ENCODE measurements at places on chromosomes 1 and 21. TPM values are rescaled to one million over a fixed set of nuclear protein-coding genes. Genes with fewer than 3 reads are reported as not detected.

GRCh38 chr1:26175346-26175745, 1.9 kb upstream of the CNKSR1 start:
- DNase-seq: no peak

- DNase-seq: no peak
Measured at GRCh38 chr1:54336116-54336515, 70.1 kb downstream of the SSBP3 start.

DNA sequence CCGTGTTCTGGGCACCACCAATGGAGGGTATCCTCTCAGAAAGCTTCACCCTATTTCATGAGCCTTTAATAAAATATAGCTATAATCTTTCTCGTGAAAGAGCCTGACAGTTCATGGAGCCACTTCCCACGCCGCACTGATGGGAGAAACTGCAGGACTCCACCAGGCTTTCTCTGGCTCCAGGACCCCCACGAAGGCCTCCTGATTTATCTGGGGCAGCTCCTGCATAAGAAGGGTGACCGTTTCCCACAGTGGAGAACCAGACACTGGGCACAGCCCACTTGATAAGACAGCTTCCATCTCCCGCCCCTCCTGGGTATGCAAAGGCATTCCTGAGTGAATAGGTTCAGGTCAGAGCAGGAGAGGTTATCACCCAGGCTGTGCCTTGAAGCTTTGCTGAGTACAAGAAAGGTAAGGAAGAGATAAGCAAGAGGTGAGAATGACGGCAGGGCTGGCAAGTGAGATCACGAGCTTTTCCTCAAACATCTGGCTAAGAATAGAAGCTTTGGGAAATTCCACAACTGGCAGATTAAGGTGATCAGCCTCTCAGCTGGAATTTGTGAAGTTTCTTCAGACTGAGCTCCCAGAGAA, 499.8 kb downstream of the KIF26B start:
- DNase-seq: no peak

GRCh38 chr1:52558941-52559340, 6.0 kb upstream of the TUT4 start:
- no peak for DNase-seq

DNA sequence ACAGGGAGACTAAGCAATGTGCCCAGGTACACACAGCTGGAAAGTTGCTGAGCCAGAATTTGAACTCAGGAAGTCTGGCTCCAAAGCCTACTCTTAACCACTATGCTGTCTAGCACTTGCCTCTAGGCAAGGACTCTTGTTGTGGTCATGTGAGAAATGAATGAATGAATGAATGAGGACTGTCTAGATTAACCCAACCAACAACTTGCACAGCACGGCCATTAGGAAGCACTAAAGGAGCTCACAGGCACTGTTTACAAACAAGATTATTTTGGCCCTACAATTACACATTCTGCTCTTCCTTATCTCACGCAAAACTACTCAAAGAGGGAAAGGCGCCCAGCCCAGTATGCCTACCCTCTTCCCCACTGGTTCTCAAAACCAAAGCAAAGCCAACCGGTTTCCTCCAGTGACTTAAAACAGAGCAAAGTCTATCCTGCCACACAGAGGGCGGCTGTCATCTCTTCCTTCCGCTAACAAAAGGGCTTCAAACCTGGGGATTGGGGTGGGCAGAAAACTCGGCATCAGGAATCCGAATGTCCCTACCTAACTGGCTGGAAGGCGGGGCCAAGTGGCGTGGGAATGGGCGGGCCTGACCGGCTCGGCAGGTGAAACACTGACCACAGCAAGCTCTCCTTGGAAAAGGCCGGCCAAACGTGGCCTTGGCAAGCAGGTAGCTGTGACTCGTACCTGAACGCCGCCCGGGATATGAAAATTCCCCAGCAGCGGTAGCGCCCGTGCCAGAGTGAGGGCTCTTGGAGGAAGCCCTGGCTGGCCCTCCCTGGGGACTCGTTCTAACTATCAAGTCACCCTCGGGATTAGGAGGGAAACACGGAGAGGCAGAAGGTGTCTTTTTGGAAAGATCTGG, 948 bp downstream of the STK40 start:
- no peak for DNase-seq

GRCh38 chr1:220786057-220786336, 716 bp upstream of the MTARC1 start:
- DNase-seq: no peak

GRCh38 chr1:2224631-2225428, 3.3 kb upstream of the SKI start:
- DNase-seq: no peak

GRCh38 chr1:111283838-111284237, 6.8 kb upstream of the CHIA start:
- DNase-seq: no peak

DNA sequence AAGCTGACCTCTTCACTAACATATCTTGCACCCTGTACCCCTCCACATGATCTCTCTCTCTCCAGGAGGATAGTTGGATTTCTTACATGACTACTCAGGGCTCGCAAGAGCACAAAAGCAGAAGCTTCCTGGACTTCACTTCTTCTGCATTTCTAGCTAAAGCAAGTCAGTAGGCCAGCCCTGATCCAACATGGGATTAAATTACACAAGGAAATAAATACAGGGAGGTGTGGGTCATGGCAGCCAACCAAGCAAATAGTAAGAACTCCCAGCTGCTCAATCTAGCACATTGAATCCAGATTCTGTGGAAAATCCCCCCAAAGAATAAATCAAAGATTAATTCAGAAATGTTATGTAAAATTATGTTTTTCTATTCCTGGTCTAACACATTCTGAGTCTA, 33.3 kb downstream of the KLHDC7A start:
- DNase-seq: no peak

DNA sequence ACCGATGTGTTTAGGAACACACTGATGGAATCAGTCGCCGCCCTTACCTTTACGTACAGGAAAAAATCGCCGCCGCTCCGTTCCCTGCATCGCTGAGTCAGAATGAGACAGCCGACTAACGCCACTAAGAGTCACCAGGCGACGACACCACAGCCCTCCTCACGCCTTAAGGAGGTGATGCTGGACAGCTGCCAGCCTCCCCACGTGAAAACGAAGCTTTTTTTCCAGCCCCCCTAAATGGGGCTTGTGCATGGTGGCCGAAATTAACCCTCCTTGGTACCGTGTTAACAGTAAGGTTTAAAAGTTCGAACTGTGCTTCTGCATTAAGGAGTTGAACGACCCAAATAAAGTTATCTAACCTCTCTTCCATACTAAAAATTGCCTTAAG, 511 bp downstream of the DNTTIP2 start:
- no peak for DNase-seq

- no peak for DNase-seq
Measured at GRCh38 chr1:77383236-77383635, 101.4 kb downstream of the AK5 start.

DNA sequence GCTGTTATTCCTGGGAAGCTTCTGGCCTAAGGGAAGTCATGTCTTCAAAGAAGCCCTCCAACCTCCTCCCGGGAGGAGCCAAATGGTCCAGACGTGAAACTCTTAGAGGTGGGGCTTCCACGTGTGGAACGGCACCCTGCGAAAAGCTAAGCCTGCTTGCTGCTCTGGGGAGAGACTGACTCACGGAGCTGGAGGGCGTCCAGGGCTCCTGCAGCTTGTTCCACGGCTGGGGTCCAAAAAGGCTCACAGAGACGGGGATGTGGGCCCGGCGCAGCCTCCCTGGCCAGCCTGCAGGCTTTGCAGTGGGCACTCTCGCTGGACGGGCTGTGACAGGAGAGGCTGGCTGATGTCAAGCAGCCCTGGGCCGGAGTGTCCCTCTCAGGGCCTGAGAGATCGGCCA, 105.1 kb downstream of the COLGALT2 start:
- no peak for DNase-seq

- no peak for DNase-seq
Measured at GRCh38 chr1:178241057-178241456, 147.2 kb downstream of the RASAL2 start.

DNA sequence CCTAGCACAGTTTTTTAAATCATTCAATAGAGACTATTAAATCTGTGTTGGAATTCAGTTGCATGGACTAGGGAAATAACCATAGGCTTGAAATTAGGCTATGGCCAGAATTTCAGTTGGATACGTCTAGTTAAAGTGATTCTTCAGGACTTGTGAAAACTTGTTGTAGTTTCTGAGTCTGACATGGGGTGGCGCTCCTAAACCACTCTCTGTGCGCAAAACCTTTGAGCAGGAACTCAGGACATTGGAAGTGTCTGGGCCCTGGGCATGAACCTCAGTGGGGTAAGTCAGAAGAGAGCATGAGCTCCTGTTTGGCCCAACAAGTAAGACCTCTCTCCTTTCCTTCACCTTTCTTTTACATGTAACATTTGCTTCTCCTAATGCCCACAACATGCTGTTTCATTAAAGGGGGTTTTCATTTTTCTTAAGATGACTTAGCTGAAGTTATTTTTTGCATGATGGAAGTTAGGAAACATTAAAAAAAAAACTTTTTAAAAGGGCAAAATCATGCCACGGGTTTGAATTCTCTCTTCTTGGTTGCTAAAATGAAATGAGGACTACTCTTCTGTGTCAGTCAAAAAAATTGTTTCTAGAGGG, 17.1 kb upstream of the CCDC190 start:
- no peak for DNase-seq

DNA sequence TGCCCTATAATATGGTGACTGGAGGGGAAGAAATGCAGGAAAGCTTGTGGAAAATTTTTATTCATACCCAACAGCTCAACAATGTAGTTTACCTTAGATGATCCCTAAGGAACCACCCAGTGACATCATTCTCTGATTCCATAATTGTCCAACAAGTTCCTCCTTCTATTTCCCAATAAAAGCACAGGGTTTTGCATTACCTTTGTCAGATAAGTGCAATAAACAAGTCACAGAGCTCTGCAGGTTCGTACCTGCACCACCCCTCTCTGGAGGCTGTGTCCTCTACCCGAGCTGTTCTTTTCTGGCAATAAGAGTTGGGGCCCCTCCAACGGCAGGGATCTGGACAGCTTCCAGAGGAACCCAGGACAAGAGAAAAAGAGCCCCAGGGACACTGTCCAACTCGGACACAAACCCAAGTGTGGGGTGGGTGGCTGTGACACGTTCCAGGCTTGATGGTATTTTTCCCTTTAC, 38.8 kb downstream of the RCAN1 start:
- DNase-seq: no peak

- peak; percentile 38 for DNase-seq
Measured at GRCh38 chr1:159177272-159177907, 6.0 kb downstream of the CADM3 start.

DNA sequence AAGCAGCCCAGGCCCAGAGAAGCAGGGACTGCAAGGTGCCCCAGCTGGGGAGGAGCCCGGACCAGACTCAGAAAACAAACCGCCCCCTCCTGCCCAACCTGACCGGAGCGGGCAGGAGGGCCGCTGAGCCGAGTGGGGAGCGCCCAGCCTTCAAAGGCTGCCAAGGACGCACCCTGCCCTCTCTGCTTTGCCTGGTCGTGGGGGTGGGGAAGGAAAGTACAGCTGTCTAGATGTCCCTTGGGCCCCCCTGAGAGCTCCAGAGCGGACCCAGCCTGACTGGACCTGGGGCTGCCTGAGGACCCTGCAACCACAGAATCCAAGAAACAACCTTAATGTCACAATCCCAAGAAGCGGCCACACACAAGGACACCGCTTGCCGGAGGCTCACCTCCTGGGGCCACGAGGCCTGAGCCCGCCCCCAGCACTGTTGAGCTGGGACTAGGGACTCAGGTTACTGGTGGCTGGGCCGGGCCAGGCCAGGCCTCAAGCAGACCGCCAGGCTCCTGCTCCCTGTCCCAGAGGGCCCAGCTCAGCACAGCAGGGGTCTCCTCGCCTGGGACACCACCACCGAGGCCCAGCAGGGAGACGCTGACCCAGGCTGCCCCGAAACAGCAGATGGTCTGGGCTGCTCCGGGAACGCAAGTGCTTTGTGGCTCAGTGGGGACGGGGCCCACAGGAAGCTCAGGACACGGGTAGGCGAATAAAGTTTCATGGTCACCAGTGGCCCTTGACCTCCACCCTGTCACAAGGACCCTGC, 1.4 kb downstream of the DVL1 start:
- no peak for DNase-seq

Gene SUSD4
- 0.07 TPM for total RNA-seq

Gene ASCL5
- not detected for total RNA-seq

Gene TMEM82
- not detected for total RNA-seq

Gene LHX8
- total RNA-seq: not detected

Gene TEX38
- not detected for total RNA-seq

Gene ADCY10
- total RNA-seq: not detected

Gene PLPPR4
- total RNA-seq: not detected
